ENCODE measurements at places on chromosomes 3 and 15.
A peak's percentile ranks its signal among the peaks of the same experiment; 100 is the strongest.

GRCh38 chr15:99371180-99372103 lies 120.2 kb downstream of the LRRC28 start:
- no peak for DNase-seq

DNA sequence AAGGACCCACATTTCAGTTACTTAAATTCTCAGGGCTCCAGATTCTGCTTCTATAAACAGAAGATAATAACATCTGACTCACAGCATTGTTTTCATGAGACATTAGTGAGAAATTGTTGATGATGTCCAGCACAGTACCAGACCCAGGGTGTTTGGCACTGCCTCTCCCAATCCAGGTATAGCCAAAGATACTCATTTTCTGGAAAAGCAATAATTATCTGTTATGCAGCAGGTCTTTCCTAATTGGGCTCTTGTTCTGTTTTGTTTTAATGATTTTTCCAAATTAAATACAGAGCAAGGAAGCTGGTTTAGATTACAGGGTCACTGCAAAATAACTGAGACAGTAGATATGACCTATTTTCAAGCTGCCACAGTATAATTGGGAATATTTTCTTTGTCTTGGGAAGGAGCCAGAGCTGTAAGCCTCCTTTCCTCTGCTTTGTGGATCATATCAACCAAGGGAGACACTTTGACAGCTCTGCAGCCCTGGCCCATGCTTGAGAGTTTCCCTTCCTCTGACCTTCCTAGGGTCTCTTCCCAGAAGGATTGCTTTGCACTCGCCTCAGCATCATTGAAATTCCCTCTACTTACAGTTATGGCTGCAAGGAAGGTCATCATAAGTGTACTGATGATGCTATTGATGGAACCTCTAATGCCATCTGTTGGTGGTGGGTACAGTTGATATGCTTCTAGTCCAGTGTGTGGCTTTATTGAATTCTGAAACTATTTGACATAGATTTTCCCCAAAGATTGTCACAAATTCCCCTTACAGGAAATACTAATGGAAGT lies 522.4 kb upstream of the ADAMTS9 start:
- DNase-seq = no peak

GRCh38 chr3:55322638-55323037 lies 164.5 kb downstream of the WNT5A start:
- DNase-seq = no peak

- DNase-seq = no peak
Measured at GRCh38 chr15:95760508-95760907, 570.0 kb upstream of the NR2F2 start.

DNA sequence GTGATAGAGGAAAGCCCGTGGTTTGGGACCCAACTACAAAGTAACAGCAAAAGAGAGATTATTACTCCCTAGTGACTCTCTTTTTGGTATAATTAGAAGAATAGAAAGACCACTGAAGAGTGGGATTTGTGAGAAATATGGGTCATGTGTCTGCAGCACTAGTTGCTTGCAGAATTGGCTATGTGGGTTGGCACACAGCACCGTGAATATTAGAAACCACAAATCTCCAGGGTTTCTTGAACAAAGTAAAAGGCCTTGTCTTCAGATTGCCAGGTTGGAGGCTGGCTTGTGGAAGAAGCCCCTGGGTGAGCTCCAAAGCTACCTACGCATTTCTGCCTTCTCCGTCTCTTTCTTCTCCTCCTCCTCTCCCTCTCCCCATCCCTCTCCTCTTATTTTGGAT lies 177.9 kb upstream of the ICE2 start:
- DNase-seq = no peak

- no peak for DNase-seq
Measured at GRCh38 chr3:128113817-128114794, 9.5 kb downstream of the RUVBL1 start.

- peak; percentile 60 for DNase-seq
Measured at GRCh38 chr15:39171944-39172368, 408.9 kb upstream of the THBS1 start.

- DNase-seq = no peak
Measured at GRCh38 chr3:13688824-13689223, 139.9 kb downstream of the FBLN2 start.

GRCh38 chr3:187694801-187695200 lies 7.6 kb downstream of the RTP2 start:
- DNase-seq = no peak

GRCh38 chr3:120645083-120645845 lies 36.8 kb downstream of the HGD start:
- DNase-seq = no peak

DNA sequence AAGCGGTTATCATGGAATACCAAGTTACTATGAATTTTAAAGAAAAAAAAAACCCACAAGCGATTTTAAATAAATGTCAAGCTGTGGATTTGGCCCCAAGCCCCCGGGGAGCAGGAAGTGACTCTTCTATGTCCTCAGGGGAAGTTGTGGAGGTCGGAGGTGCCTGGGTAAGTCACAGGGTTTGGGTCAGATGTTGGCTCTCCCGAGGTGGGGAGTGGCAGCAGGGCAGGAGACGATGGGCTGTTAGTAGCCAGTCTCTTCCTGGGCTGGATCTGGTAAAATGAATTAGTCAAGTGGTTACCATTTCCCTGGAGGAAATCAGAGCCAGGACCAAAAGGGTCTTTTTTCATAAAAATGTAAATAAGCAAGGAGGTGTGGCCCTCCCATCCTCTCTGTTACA lies 316.7 kb downstream of the TLE3 start:
- no peak for DNase-seq

- DNase-seq = no peak
Measured at GRCh38 chr15:32994810-32995424, 199.6 kb downstream of the FMN1 start.

GRCh38 chr3:133292296-133292695 lies 107.6 kb upstream of the BFSP2 start:
- no peak for DNase-seq

GRCh38 chr15:57036352-57036751 lies 117.9 kb downstream of the TCF12 start:
- no peak for DNase-seq

- no peak for DNase-seq
Measured at GRCh38 chr3:194785315-194785714, 99.6 kb downstream of the FAM43A start.

DNA sequence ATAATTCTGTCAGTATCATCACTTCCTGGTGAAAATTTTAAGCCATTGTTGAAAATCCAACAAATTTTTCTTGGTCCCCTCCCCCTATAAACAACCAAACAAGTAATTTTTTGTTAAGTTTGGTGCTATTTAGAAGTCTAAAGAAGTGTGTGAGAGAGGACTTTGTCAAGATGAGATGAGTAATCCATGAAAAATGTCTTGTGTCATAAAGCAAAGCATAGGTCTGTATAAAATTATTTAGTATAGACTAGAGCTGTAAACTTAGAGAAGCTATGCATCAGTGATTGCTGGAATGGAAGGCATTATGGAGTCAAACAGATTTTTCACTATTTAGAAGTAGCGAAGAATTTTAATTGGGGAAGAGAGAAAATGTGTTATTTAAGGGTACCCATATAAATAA lies 31.4 kb downstream of the MAPK6 start:
- no peak for DNase-seq

DNA sequence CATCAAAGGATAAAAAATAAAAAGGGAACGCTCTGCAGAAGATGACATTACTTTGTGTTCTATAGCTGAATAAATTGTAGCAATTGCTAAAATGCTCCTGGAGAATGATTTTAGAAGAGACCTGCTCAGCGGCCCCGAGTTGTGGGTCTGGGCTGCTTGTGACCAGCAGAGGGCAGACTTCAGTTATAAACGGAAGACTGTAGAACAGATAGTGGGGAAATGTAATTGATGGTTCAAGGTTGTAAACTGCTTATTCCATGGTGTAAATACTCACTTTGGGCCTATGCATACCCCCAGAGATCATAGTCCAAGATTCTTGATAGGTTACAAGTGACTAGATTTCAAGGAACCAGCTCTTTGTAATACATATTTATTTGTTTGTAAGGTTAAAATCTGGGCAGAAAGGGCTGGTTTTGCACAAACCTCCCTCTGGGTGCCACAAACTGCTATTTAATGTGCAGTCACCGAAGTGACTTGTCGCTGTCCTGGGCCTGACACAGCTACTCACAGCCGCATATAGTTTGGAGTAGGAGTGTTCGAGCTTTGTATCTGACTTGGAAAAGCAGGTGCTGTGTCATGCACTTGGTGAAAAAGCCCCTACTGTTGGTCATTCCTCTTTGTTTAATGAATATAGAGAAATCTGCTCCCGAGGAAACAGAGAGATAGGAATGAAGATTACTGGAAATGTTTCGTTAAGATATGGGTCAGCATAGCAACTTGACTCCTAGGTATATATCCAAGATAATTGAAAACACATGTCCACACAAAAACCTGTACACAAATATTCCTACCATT lies 34.7 kb upstream of the NDUFB4 start:
- DNase-seq = peak; percentile 64

GRCh38 chr3:111616417-111617105 lies 21.4 kb upstream of the ZBED2 start:
- DNase-seq = no peak

DNA sequence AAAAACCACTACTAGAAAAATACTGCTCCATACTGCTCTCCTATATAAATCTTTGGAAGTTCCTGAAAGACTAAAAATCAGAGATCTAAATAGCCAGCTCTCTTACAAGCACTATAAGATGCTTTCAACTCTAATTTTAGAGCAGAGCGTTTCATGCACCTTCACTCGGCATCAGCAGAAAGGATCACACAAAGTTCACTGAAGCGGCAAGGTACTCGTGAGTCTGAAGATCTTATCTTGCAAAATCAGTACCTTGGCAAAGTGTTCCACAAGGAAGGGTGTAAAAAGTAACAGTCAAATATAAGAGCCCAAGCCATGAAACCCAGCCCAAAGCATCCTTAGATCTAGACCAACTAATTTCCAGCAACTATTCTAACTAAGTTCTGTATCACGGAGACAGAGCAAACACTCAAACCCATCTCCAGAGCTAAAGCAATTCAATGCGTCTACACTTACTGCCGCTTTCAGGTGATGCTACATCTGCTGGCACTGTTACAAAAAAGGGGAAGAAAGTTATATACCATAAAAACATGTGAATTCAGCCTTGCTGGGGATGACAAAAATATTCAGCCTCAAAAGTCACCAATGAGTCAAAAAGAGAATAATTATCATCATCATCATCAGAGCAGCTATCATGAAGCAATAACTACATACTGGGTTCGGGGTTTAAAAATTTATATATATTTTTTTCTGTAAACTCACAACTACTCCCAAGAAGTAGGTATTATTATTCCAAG lies 16.3 kb downstream of the VPS39 start:
- DNase-seq = no peak

DNA sequence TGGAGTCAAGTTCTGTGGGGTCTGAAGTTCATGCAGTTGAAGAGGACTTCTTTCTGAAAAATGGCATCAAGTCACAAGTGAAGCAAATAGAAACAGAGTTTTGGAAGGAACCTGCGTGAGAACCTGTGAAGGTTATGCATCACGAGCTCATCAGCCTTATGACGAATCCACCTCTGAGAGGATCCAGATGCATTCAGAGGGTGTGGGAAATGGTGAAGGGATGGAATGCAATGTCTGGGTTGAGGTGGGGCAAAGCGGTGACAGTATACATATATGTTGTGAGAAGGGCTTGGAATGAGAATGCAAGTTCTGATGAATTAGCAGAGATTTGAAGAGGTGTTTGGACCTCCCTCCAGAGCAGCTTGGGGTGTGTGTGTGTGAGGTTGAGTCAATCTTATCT lies 382.1 kb upstream of the TBL1XR1 start:
- no peak for DNase-seq

- DNase-seq = no peak
Measured at GRCh38 chr3:70853161-70853944, 540.9 kb upstream of the MDFIC2 start.

GRCh38 chr3:23113455-23114171 lies 89.5 kb upstream of the UBE2E2 start:
- DNase-seq = no peak

- no peak for DNase-seq
Measured at GRCh38 chr3:123713211-123713610, 128.4 kb upstream of the HACD2 start.

DNA sequence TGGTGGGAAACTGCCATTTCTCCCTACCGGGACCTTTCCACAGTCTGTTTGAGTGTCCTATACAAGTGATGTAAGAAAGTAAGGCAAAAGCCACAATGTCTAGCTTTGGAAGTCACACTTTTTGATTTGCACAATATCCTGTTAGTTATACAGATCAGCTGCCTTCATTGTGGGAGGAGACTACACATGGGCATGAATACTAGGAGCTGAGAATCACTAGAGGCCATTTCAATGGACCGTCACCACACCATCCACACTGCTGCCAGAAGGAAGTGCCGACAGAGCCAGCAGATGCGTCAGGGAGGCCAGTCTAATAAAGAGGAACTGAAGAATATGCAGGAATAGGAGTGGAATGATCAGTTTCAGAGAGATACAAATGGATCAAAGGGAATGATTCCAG lies 65.8 kb downstream of the SCN11A start:
- no peak for DNase-seq

DNA sequence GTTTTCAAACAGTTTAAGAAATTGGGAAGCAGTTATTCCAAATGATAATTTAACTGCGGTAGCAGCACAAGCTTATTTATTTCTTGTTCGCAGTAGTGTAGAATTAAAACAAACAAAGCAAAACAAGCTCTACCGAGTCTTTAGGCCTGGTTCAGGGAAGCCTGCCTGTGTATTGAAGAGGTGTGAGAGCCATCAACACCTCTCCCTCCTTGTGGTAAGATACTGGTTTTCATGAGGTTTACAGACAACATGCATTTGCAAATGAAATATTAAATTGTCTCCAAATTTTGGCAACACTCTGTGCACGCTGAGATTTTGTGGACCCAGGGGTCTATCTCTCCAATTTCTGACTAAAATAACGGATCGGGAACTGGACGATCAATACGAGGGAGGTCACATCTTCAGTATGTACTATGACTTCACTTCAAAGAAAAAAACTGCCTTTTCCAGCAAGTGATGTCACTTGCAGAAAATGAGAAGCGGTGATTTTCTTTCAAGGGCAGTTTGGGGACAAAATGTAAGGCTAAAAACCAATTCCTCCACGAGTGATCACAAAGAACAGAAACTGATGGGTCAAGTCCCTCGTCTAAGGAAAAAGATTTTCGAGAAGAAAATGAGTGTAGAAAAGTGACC lies 721 bp downstream of the ATR start:
- DNase-seq = no peak

DNA sequence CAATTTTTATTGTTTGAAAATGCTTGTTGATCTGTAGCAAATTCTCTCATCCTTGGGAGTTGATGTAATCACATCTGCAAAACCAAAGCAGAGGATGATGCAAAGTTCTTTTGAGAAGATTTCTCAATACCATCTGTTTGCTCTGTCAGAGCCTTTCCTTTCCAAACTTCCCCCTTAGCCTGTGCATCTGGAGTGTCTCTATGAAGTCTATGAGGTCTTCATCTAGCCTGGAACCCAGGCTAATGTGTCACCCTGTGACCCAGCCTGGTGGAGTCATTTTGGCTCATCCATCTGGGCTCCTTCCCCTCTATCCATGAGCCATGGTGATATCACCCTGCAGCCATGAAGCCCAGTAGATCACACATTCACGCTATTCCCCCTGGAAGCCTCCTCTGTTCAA lies 123.2 kb upstream of the SLC7A14 start:
- no peak for DNase-seq
